Right ventricle myocardium inferior (tissue), 1 donor: ENCODE measurements at places on chromosomes 2 and 18. TPM values are rescaled to one million over a fixed set of nuclear protein-coding genes. Genes with fewer than 3 reads are reported as not detected.

POTEJ gene
- total RNA-seq: not detected

PLEKHM3 gene
- total RNA-seq: 13.6 TPM

GPBAR1 gene
- total RNA-seq: 2.0 TPM

IL36A gene
- total RNA-seq: not detected

ALLC gene
- not detected for total RNA-seq

VSNL1 gene
- 10.4 TPM for total RNA-seq

SLC11A1 gene
- 5.4 TPM for total RNA-seq

CRYGD gene
- not detected for total RNA-seq

GNAL gene
- 5.1 TPM for total RNA-seq

TMEM214 gene
- total RNA-seq: 32.7 TPM

OTOS gene
- total RNA-seq: not detected

TRPM8 gene
- not detected for total RNA-seq

GLI2 gene
- 2.2 TPM for total RNA-seq

DSG4 gene
- total RNA-seq: not detected

TUBB8B gene
- total RNA-seq: not detected

LYG2 gene
- not detected for total RNA-seq

ZEB2 gene
- 89.0 TPM for total RNA-seq

TBR1 gene
- total RNA-seq: not detected

AQP12B gene
- total RNA-seq: not detected

MYO7B gene
- 0.46 TPM for total RNA-seq

TBC1D8 gene
- 37.9 TPM for total RNA-seq

KCNG2 gene
- not detected for total RNA-seq

ASB18 gene
- 4.6 TPM for total RNA-seq

C2orf78 gene
- total RNA-seq: not detected

CYP20A1 gene
- total RNA-seq: 11.4 TPM

TEX51 gene
- not detected for total RNA-seq

FZD7 gene
- 24.2 TPM for total RNA-seq

CYS1 gene
- total RNA-seq: 3.2 TPM

SCN1A gene
- total RNA-seq: 0.38 TPM

SULT6B1 gene
- total RNA-seq: not detected

CD226 gene
- total RNA-seq: 0.95 TPM
